ENCODE measurements at places on chromosomes 7 and 10.

DNA sequence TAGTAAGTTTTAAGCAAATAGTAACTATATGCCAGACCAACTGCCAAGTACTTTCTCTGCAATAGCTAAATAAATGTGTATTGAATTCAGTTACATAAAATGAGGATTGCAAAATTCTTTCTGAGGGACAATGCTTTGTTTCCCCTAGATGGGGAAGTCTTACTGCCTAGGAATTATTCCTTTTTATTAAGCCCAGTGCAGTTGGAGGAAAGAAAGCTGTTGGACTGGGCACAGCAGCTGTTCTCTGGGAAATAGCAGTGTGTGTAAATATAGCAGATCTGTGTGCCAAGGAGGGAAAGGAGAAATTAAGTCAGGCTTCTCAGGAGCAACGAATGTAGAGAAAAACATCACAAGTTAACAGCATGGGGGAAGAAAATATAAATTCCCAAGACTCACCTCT is 77.1 kb downstream of the SEC23IP start:
- DNase-seq = no peak

GRCh38 chr7:36208997-36209813 is 56.2 kb downstream of the EEPD1 start:
- no peak for DNase-seq

- no peak for DNase-seq
These were observed 235.2 kb downstream of the CDC14C start for GRCh38 chr7:49159536-49159935.

DNA sequence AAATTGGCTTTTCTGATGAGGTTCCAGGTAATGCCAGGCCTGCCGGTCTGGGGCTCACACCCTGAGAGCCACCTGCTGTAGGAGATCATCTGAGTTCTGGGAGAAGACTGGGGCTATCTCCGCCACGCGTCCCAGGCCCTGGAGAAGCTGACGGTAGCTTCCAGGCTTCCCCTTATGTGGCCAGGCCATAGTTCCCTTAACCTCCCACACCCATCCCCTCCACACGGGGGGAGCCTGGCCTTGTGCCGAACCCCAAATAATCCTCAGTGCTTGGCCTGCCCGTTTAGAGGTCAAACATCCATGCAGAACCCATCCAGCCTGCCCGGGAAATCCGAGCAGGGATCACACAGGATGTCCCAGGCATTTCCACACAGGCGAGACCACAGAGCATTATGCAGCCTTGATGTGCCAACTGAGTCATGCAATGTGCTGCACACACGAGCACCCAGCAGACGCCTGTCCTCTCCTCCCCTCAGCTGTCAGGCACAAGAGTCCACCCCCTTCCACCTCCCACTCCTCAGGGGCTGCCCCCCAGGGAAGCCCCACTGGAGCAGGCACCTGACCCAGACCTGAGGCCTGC is 176.2 kb downstream of the PRKAG2 start:
- DNase-seq = no peak

GRCh38 chr10:8628351-8628750 is 573.9 kb downstream of the GATA3 start:
- DNase-seq = no peak
